ENCODE measurements at places on chromosomes 11 and 22.

DNA sequence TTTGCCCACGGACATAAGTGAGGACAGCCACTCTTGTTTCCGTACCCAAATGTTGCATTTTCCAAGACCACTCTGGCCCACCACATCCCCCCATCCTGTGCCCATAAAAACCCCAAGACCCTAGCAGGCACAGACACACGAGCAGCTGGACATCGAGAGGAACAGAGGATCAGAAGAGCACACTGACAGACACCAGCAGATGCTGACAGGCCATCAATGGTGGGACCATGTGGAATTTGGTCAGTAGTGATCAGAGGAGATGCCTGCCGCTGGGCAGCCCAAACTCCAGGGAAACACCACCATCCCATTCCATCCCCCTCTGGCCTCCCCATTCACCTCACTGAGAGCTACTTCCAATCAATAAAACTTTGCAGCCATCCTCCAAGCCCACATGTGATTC lies 87.0 kb downstream of the DLG2 start:
- DNase-seq: no peak

DNA sequence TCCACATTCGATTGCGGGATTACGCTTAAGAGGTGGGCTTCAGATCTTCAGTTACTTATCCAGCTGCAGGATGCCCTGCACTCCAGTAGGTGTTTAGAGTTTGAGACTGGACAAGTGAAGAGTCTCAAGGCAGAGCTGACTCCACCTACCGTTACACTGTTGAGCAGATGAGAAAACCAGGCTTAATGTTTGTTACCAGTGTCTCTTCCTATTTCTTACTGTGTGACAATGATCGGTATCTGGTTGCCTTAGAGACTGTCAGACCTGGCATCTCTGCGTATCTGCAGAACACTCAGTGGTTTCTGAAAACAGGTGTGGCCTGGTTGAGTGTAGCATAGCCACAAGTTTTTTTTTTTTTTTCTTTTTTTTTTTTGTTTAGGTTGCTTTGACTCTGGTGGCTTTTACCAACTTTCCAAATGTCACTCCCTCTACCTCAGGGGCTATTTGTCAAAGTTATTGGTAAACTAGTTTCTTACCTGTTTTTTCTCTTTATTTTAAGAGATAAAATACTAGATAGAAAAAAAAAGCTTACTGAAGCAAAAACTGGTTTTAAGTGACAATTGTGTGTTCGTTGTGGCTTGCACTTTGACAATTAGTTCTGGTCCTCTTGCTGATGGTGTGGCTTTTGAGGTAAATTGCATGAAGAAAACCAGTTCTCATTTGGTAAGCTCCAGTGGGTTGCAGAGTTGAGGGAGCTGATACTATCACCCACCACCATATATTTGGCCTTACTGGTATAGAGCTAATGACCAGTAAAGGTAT lies 284.8 kb downstream of the ETS1 start:
- DNase-seq: no peak

DNA sequence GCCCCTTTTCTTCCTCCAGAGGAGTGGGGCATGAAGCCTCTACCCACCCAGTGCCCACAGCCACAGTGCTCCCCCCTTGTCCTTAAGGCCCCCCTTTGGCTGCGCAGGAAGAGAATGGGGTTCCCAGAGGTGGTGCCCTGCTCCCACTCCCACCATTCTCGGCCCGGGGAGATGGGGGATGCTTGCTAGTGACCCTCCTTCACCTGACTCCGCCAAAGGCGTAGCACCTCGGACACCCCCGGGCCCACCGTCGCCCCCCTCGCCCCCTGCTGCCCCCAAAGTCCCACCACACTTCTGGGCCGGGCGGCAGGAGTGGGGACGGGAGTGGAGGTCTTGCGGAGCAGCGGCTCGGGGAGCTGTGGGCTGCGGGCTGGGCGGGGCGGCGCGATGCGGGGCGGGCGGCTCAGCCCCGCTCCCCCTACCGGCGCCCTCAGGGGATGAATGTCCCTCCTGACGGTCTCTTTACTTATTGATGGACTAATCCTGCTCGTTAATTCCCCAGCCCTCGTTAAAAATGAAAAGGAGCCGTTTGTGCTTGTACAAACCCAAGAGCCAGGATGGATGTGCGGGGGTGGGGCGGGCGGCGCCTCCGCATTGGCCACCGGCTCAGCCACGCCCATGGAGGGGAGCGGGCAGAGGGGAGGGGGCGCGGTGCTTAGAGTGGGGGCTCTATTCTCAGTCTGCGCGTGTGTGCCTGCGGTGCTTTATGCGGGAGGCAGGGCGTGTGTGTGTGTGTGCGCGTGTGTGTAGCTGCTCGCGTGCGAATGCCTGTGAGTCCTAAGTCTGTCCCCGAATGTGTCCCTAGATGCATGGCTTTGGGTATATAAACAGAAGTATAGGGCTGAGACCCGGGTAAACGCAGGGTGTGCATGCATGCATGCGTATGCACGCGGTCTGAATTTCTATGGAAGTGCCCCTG lies 25.6 kb downstream of the SYT7 start:
- DNase-seq: no peak

GRCh38 chr11:116535994-116536393 lies 236.8 kb downstream of the BUD13 start:
- DNase-seq: no peak

DNA sequence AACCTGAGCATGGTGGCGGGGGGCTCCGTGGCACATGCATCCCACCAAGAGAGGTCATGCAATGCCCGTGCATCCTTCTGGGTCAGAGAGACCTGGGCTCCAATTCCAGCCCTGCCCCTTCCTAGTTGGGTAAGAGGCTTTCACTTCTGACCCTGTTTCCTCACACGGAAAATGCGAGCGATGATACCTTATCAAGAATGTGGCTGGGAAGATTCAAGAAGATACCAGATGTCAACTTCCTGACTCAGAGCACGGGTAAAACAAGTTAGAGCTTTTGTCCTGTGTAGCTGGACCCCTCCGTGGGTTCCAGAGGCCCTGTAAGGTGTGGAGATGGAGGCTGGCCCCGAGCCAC lies 8.7 kb upstream of the DGKZ start:
- no peak for DNase-seq

GRCh38 chr11:11604370-11604990 lies 17.3 kb downstream of the GALNT18 start:
- no peak for DNase-seq

DNA sequence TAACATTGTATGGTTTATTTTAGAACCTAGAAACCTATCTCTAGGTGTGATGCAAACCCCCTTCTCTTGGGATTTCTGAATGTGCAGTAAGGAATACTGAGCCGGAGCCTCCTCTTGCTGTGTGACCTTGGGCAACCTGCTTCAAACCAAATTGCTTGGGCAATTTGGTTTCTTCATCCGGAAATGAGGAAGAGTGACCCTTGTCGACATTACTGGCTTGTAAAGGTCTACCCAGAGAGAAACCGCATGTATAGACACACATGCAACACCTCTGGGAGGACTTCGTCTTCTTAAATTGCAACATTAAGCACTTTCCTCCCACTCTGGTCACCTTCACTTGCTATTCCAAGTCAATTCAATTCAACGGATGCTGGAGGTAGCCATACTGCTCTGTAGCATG lies 19.6 kb upstream of the TP53I11 start:
- DNase-seq: no peak

GRCh38 chr11:116466191-116466590 lies 306.6 kb downstream of the BUD13 start:
- no peak for DNase-seq

Data from RCC 7860 (cell line).